ENCODE measurements at places on chromosomes 2 and 18.

DNA sequence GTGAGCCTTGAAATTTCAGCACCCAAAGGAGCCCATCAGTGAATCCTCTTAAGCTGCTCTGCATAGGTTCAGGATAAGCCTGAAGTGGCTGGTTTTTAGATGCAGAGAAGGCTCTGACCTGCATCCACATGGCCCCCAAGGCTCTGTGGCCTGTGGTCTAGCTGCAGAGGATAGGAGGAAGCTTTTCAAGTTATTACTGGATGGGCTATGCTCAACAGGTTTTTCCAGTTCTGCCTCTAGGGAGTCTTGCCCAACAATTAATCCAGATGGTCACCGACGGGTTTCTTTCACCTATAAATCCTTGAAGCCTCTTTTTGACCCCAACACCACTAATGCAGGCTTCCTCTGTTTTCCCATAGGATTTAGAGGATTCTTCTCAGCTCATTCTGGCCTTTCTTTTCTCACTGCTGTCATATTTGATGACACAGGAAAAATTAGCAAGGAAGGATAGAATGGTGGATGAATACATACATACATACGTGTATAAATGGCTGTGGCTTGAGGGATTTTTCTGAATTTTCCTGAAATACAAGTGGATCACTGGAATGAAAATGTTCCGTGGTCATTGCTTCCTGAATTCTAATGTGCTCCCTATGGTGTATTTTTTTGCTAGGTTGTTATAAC is 52.2 kb upstream of the BCL2L11 start:
- DNase-seq, result no peak

DNA sequence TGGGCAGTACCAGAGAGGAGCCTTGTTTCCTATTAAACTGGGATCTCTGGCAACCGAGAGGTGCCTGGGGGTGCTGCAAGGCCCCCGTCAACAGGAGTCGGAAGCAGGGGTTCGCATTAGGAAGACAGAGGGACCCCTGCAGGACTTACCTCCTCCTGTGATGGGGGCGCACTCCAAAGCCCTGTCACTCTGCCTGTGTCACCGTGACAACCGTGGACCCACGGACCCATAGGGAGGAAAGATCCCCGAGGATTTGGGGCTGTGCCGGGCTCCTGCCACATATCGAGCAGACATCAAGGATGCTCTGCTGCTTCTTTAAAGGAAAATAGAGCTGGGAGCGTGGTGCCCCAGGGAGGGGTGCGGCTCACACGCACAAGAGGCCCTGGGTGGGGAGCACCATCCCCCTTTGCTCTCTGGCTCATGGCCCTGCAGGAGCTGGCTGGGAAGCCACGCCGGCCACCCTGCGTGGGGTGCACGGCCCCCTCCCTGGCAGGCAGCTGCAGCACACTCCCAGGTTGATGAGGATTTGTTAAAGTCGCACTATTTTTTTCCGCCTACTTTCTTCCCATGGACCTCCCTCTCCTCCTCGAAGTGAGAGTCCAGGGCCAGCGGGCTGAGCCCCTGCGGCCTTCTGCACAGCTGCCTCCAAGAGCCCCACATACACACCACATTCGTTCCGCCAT is 167.5 kb downstream of the TWIST2 start:
- no peak for DNase-seq

DNA sequence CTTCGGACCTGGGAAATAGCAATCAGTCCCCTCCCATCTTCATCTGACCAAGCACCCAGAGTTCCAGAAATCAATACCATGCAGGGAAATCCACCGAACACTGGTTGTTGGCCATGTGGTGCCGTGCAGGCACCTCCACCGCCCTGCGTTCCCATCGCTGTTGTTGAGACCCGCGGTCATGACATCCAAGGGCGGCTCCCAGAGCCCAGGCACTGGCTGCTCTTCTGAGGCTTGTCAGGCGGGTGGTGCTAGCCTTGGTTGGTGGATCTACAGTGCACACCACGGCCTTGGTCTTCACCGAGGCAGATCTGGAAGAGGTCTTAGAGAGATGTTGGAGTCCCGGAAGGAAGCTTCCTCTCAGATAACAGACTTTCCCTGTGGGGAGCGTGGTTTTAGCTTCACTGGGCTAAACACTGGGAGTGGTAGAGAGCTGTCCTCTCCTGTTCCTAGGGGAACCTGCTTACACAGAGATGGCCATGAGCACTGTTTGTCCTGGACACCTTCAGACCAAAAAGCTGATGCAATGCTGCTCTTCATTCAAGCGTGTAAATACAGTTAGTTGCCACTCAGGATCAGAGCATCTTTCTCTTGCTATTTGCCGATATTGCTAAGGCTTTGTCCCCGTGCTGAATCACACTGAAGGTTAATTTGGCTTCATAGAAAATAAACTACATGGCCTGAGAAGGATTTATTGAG is 58.3 kb downstream of the SMIM21 start:
- DNase-seq, result no peak

DNA sequence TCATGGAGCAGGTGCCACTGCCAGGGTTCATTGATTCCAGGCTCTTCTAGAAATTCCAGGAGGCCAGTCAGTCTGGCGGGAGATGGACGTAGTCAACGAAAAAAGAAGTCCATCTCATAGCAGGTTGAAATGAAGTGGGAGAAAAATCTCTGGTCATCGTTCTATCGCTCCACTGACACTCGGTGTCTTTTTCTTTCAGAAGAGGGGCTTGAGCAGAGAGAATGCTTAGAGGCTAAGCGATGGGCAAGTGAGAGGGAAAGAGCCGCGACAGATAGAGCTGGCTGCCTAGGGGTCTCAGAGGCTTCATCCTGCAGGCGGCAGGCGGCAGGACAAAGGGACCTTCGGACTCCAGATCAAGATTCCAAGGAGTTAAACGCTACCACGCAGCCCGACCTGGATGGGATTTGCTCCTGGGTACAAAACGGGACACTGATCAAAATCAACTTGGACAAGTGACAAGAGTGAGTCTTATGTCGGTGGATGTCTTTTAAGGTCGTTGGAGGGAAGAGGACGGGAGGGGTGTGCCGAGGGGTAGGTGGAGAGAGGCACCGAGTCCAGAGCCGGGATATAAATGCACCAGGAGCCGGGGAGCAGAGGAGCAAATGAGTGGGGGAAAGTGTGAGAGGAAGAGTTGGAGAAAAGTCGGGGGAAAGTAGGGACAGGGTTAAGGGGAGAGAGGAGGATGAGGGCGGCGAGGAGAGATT is 677 bp upstream of the TMEM178A start:
- no peak for DNase-seq

DNA sequence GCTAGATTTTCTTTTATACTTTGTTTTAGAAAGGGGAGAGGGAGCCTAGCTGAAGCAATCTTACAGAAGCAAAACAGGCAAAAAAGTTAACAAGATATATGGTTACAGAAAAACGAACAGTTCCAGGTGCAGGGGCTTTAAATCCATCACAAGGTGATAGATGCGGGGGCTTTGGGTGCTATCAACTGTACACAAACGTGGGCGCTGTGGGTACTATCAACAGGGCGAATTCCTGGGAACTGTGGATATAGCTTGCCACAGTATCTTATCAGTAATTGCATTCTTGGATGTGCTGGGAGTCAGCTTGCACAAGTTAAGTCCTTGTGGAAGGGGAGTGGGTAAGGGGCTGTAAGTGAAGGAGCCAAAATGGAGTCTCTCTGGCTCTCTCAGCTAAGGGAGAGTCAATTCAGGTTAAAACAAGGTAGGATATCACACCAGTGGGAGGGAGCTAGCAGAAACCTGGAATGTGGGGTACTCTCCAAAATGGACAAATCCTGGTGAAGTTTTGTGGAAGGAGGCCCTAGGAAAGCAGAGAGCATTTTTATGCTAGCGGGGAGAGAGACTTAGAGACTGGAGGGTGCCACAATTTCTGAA is 325.8 kb upstream of the SPHKAP start:
- no peak for DNase-seq

DNA sequence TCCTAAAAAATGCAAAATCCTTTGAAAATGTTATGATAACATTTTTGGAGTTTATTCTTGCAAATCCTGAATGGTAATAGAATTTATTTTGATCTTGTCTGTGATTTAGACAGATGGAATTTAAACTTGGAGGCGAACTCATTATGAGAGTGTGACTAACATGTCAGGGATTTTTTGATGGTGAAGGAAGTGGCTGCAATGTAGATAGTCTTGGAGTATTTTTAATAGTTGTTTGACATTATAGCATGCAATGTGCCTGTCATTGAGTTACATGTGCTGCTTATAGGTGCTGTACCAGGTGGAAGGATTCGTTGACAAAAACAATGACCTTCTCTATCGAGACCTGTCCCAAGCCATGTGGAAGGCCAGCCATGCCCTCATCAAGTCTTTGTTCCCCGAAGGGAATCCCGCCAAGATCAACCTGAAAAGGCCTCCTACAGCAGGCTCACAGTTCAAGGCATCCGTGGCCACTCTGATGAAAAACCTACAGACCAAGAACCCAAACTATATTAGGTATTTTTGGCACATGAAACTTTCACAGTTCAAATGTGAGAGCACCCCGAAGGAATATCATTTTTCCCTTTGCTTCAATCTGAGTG is 141.8 kb downstream of the MYO1B start:
- DNase-seq, result no peak

- no peak for DNase-seq
These were observed 160.4 kb upstream of the LHCGR start for GRCh38 chr2:48915884-48916283.

- DNase-seq, result no peak
These were observed 466.9 kb upstream of the HNRNPA3 start for GRCh38 chr2:176745543-176746200.

DNA sequence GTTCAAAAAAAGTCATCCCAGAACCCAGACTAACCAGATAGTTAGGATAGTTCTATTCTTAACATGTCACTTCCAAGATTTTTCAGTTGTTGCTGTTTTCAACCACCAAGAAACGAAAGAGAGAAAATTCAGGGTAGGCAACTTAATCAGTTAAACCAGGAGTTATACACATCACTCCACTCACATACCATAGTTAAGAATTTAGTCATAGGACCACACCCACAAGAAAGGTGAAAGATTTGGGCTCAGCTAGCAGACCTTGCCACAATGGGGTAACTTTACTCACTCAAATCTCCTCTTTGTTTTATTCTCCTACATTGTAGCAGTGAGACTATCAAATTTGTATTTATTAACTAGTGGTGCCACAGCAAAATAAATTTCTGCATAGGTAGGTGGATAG is 473.6 kb downstream of the NUP35 start:
- no peak for DNase-seq

- DNase-seq, result no peak
These were observed 282.3 kb downstream of the EIPR1 start for GRCh38 chr2:3094999-3095958.

DNA sequence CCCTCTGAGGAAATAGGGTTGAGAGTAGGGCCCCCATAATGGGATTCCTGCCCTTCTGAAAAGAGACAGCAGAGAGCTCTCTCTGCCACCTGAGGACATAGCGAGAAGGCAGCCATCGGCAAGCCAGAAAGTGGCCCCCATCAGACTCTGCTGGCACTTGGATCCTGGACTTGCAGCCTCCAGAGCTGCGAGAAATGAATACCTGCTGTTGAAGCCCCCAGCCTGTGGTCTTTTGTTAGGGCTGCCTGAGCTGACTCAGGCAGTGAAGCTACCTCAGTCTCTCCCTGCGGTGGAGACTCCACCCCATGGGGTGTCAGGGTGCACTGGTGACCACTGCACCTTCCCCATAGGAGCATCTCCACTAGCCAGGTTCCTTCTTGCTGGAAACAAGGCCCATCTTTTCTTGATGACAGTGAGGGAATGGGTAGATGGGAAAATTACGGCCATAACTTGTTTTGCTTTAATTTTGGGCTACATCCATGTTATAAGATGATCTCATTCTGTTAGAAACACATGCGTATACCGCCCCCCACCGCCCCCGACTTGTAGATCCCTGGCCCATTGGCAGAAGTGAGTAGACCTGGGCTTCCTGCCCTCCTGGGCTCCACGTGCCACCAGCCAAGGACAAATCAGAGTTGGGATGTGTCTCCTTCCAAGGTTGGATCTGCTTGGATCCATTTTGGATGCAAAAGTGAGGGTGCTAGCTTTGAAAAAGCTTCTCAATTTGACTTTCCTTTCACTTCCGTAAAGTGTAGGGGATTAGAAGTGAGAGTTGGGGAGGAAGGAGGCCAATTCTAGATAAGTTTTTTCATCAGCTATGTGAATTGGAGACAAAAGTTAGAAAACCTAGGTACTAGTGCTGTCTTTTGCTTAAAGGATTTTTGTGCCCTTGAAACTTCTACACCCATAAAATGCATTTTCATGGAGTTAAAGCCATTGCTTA is 42.9 kb downstream of the NCK2 start:
- DNase-seq, result no peak

GRCh38 chr2:100962366-100963025 is 39.6 kb upstream of the RPL31 start:
- no peak for DNase-seq

DNA sequence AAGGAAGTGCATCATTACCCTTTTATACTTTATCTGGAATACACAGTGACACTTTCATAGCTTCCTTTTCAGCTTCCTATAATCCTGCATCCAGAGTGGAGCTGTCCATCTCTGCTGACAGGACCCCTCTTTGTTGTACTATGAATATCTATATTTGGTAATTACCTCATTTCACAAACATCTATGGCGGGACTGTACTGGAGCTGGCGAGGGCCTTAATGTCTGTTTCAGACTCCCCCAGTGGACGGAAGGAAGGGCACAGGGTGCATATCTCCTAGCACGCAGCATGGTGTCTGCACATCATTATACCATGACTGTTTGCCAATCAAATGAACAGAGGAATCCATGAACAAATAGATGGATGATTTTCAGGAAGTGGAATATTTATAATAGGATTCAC is 142.3 kb downstream of the SOX11 start:
- DNase-seq, result no peak

DNA sequence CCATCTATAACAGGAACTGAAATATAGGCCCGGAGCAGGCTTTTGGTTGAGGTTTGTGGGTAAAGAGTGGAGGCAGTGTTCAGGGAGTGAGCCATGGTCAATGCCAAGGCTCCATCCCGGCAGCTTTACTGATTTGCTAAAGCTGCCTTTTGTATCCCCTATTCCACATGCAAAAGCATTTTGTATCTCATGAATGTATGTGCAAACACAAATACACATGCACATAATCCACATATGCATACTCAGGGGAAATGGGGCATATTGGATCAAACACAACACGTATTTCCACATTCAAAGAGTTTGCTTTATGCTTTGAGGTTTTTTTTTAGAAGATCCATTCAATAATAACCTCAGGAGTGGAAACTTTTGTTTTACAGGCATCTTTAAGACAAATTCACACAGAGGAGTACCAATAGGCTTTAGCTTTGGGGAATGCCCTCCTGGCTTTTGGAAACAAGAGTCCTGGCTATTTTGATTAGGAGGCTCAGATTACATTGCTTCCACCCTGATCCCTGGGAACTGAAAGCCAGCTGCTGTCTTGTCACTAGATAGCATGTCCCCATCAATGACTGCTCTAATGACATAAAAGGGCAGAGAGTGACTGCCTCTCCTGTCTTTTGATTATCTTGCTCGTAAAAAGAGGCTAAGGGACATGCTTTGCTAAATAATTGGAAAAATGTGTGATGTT is 263.2 kb downstream of the EN1 start:
- DNase-seq, result no peak

- no peak for DNase-seq
These were observed 1.5 kb upstream of the SLC35G4 start for GRCh38 chr18:11607906-11608305.

GRCh38 chr2:124678043-124678442 is 653.0 kb downstream of the CNTNAP5 start:
- DNase-seq, result no peak
